ENCODE measurements at places on chromosomes 11 and 22.
A peak's percentile ranks its signal among the peaks of the same experiment; 100 is the strongest.

DNA sequence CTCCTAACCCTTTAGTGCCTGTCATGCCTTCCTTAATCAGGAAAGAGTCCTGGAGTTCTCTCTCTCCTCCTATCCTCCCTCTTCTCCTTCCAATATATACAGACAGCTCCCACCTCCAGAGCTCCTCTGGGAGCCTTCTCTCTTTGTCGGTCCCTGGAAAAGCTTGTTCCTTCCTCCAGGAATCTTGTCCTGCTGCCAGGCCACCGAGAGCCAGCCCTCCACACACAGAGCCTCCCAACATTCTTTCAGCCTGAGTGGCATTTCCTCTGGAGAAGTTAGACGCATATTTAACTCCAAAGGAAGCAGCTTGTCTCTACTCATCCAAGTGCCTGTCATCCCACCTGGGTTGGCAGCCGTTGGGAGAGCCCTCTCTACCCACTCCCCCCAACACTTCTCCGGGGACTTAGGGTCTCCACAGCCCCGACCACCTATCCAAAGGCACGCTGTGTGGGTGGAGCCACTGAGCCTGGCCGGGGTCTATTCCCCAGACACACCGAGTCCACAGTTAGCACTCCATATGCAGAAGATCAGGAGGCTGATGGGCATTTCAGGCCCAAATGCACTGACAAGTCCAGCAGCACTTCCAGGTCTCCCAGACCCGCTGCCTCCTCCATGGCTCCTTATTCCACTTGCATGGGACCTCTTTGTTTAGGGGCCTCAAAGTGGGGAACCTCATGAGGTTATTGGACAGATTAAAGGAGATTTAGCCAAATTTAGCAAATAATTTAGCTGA, 31.1 kb downstream of the DKK3 start:
- peak; percentile 89 for DNase-seq

DNA sequence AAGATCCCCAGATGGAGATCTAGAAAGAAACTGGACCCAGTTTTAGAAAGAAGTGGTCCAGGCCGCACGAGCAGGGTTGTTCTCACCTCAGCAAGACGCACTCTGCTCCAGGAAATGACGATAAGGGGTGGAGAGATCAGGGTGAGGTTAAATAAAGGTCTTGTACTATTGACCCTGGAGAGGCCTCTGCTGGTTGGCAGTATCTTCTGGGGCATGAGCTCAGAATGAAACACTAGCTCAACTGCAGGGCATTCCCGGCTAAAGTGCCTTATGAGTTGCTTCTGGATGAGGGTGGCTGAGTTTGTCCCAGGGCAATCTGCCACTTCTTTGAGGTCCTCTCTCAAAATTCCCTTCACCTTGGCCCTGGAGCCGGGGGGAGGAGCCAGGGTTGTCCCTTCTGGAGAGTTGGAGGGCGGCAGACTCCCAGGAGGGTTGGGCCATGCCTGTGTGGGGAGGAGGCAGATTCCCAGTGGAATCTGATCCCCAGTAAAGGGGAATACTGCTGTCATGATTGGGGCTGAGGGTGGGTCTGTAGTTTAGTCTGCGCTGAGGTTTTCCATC, 10.9 kb downstream of the USP2 start:
- DNase-seq, result no peak

DNA sequence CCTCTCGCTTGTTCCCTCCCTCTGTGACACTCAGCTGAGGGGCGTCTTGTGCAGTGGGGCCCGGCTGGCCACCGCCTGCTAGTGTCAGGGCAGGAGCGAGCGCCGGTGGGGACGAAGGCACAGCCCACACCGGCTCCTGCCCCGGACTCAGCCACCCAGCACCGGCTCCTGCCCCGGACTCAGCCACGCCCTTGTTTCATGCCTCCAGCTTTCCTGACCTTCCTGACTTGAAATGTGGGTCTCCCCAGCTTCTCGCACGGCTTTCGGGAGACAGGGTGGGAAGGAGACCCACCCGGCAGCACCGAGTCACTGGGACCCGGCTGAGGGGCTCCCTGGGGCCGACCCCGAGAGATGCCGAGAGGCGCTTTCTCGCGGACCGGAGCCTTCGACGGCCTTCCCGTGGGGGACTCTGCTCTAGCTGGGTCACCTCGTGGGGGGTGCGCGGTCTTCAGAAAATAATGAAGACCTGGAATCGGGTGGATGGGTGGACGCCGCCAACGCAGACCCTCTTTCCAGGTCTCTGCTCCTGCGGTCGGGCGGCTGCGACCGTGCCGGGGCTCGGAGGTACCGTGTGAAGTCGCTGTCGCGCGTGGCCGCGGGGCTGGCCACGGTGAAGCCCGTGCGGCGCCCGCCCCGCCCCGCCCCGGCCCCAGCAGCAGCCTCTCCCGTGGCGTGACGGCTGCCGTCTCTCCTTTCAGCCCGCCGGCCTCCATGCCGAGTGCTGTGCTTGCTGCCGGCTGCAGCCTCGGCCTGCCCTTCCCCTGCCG, 10.2 kb downstream of the GLB1L2 start:
- peak; percentile 26 for DNase-seq

- DNase-seq, result no peak
These were observed 6.8 kb upstream of the EI24 start for GRCh38 chr11:125562430-125562829.

- DNase-seq, result peak; percentile 43
These were observed 2.4 kb downstream of the PACS1 start for GRCh38 chr11:66072518-66072917.

DNA sequence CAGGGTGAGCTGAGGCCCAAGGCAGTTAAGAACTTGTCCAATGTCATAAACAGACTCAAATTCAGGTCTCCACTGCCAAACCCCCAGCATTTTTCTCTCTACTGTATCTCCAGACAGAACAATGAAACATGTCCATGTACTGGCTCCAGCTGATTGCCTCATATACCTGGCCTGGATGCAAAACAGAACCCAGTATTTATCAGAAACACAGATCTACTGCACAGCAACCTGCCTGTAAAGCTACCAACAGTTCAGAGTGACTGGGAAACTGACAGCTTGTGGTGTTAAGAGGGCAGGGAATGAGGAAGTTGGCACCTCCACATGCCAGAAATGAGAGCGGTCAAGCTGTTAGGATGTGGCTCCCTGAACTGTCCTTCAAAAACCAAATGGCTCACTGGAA, 41.6 kb downstream of the C11orf71 start:
- DNase-seq, result no peak

GRCh38 chr22:50603511-50604255, 3.1 kb downstream of the MAPK8IP2 start:
- DNase-seq, result no peak

DNA sequence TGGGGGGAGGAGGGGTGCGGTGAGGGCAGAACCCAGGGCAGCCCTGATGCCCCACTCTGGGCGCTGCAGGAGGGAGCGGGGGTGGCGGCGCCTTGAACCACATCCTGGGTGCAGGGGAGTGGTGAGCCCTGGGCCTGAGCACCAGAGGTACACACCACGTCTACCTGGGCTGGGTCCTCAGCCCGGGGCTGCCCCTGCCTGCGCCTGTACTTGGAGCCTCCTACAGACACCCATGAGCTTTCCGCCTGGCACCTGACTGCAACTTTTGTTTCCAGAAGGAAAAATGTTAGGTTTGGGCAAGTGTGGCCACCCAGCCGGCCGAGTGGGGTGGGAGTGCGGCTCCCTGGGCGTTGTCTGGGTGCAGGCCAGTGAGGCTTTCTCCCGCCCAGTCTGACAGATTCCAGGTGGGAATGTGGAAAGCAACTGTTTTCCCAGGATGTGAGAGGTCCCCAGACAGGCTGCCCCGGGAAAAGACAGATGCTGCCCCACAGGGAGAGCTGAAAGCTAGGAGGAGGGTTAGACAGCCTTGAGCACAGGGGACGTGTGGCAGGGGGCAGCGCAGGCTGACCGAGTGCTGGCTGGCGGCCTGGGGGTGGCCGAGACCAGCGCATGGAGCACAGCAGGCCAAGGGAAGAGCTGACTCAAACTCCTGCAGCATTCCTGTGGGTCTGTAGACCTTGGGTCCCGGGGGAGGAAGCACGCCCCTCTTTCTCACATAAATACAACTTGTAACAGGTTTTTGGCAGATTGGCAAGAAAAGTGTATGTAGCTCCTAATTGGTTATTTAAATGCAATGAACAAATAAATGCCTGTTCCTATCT, 44.1 kb downstream of the GNB1L start:
- DNase-seq, result no peak

DNA sequence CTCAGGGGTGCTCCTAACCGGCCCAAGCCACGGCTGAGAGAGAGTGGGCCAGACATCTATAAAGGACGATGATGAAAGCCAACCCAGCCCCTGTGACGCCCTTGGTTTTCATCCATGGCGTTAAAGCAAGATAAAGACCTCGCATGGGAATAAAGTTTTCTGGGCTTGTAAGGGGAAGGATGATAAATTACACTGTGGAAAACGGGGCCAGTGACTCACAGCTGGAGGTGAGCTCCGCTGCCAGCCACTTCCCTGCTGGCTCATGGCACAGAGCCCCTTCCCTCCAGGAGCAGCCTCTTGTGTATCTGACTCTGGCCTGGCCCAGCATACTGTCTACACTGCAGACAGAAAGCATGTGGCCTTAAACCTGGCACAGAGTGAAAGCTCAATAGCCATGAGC, 503.2 kb upstream of the B3GAT1 start:
- peak; percentile 81 for DNase-seq
